ENCODE measurements at places on chromosomes 2 and 18.

GRCh38 chr18:51051105-51051712 is 21.2 kb downstream of the SMAD4 start:
- DNase-seq = no peak

DNA sequence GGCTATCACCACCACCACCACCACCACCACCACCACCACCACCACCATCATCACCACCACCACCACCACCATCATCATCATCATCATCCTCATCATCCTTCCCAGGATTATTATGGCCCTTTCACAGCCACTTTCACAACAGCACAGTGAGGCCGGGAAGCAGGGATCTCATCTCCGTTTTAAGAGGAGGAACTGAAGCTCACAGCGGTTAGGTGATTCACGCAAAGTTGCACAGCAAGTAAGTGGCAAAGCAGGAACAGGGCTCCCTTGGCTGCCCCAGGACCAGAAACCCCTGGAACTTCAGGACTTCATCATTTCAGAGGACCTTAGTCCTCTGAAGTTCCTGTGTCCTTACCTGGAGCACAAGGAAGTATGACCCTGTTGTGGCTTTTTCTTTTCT is 26.8 kb downstream of the MRPL35 start:
- DNase-seq = no peak

DNA sequence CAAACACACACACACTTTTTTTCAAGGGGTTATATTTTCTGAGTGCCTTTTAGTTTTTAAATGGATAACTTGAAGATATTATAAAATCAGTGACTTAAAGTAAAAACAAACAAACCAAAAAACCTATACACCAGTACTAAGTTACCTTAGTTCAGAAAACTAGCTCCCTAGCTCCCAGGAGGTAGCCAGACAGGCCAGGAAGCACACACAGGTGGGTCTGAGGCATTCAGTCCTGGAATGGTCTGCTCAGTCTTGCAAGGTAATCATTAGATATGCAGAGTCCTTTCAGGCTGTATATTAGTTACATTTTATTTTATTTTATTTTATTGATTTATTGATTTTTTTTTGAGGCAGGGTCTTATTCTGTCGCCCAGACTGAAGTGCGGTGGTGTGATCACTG is 10.7 kb upstream of the DYNC2LI1 start:
- no peak for DNase-seq

- no peak for DNase-seq
These were observed 11.8 kb downstream of the PLEKHM3 start for GRCh38 chr2:208013285-208014178.

- DNase-seq = no peak
These were observed 74.9 kb upstream of the GPR45 start for GRCh38 chr2:105166688-105167087.

- no peak for DNase-seq
These were observed 4.6 kb downstream of the CD8A start for GRCh38 chr2:86786001-86786536.

- no peak for DNase-seq
These were observed 129.9 kb upstream of the HS6ST1 start for GRCh38 chr2:128448331-128449225.

- DNase-seq = peak; percentile 8
These were observed 15.4 kb upstream of the XDH start for GRCh38 chr2:31429759-31430438.

DNA sequence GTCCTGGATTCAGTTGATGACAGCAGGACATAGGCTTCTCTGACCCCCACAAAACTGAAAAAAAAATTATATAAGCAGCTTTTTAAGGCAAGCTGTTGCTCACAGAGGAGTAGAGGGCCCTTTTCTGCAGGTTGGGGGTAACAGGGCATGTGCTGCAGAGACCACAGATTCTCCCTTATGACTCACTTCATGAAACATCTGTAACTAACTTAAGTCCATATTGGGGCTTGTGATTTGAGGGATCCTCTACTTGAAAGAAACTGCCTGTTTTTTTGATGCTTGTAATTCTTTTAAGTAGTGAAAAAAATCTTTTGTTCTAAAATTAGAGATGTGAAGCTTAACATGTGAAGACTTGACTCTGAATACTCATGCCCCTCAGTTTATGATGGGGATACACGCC is 33.4 kb downstream of the XRCC5 start:
- no peak for DNase-seq

- DNase-seq = no peak
These were observed 863.7 kb downstream of the MBD2 start for GRCh38 chr18:53360501-53361443.

DNA sequence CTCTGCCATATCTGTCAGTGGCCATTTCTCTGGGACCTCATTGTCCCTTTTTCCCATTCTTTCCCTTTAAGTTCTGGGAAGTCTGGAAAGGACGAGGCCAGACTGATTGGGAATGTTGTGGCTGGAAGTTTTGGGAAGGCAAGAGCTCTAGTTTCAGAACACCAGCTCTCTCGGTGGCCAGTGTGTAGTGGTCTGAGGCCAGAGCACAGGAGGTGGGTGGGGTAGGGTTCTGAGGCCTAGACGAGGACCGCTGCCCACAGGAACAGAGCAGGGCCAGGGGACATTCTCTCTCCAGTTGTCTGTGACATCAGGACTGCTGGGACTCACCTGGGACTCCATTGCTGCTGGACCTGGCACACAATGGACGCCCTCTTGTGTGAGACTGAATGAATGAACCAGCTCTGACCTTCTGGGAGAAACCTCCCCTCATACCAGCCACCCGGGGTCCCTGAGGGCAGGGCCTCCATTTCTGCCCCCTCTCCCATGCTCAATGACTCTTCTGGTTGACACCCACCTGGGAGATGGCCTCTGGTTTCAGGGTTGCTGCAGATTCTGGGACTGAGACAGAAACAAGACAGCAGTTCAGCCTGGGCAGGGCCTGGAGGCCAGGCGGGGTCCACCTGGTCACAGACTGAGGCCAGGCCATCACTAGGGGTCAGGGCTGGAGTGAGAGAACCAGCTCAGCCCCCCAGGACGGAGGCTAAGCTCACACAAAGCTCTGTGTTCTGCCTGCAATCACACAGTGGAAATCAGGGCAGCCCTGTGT is 8.4 kb upstream of the NPPC start:
- no peak for DNase-seq

GRCh38 chr2:186879312-186879711 is 30.3 kb upstream of the ZSWIM2 start:
- no peak for DNase-seq

- no peak for DNase-seq
These were observed 16.7 kb upstream of the LAPTM4A start for GRCh38 chr2:20067992-20068584.

GRCh38 chr2:51120754-51121280 is 88.9 kb upstream of the NRXN1 start:
- DNase-seq = no peak

DNA sequence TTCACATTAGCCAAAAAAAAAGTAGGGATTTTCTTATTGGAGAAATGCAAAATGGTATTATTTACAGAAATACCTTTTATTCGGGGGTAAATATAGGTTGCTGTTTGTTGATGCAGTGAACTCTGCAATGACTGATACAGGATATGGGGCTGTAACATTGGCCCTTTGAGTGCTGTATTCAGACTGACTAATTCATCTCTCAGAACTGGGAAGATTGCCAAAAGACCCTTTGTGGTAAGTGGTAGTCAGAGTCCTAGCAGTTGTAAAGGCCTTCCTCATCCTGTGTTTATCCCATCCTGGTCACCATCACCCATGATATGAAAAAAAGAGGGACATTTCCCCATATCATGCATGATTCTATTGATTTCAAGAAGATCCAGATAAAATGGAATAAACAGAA is 14.0 kb upstream of the DCC start:
- no peak for DNase-seq

DNA sequence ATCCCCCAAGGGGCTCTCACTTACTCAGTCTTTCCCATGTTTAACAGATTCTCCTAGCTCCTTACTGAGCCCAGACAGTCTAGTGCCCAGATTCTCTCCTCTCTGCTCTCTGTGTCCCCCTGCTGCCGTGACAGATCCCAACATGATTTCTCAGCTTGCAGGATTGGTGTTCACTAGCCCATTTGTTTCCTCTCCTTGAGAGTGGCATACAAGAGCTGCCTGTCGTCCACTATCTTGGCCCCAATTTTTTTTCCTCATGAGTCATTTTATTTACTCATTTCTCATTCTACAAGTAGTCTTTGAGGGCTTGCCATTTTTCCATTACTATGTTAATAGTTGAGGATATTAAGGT is 199.9 kb upstream of the FN1 start:
- DNase-seq = no peak

- DNase-seq = no peak
These were observed 102.0 kb downstream of the DCDC2C start for GRCh38 chr2:3805201-3805939.

DNA sequence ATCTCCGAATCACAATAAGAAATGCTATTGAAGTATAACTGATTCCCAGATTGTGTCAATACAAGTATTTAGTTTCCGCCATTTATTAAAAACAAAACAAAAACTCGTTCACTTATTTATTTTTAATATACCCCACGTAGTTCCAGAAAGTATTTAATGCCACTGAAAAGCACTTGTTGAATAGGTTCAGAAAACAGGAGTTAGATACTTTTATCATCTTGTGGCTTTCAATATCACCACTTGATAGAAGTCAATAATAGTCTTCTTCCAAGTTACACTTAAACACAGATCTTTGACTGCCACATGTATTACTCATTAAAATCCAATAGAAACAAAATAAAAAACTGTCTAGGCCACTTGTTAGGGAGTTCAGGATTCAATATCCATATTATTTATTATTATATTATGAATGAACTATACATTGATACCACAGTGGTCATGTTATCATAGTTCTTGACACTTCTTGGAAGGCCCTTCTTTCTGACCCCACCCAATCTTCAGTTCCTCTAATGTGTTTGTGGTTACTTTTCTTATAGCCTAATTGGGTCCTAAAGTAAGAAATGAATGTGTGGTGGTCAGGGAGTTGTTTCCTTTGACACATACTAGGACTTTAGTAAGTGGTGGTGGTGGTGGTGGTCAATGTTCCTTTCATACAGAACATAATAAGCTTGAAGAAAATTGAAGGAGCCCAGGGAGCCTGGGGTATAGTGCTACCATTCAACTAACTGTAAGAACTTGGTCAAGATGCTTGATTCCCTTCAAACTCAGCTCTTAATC is 221.3 kb upstream of the ITGA4 start:
- DNase-seq = no peak

DNA sequence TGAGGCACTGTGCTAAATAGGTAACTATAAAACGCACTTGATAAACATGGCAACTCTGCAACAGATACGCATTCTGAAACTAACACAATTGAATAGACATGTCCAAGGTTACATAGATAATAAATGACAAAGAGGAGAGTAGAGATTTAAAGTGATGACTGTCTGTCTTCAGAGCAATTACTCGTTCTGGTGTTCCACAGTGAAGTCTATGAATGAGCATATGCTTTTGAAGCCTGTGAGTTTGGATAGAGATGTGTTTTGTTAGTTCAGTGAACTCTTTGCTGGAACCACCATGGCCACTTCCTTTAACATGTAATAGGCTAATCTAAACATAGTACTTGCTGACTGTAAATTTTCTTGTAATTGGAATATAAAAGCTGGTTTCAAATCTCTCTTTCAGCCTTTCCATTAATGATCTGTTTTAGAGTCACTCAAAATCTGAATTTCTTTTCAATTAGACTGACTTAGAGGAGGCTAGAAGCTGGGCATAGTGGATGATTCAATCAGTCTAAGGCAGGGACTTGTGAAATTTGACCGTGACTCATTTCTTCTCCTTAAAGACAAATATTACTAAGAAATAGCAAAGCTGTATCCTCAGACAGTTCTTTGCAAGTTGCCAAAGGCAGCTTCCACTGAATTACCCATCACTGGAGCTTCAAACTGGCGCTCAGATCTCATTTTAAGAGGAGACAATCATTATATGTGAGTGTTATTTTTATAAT is 1130.1 kb upstream of the CELF4 start:
- no peak for DNase-seq

DNA sequence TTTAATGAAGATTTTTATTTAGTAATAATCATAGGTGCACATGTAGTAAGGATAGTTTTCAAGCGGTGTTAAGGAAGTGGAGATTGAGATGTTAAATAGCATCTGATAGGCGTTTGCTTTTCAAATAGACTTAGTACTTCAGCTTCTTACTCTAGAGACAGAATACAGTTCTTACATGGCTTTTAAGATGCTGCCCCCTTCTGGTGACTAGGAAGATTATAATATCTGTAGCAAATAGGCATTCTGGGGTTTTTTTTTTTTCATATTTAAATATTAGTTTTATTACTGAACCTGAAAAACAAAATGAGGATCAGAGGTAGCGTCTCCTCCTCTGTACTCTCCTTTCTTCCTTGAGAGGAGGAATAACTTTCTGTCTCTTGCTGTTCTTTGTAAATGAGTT is 100.2 kb downstream of the AGAP1 start:
- DNase-seq = no peak

DNA sequence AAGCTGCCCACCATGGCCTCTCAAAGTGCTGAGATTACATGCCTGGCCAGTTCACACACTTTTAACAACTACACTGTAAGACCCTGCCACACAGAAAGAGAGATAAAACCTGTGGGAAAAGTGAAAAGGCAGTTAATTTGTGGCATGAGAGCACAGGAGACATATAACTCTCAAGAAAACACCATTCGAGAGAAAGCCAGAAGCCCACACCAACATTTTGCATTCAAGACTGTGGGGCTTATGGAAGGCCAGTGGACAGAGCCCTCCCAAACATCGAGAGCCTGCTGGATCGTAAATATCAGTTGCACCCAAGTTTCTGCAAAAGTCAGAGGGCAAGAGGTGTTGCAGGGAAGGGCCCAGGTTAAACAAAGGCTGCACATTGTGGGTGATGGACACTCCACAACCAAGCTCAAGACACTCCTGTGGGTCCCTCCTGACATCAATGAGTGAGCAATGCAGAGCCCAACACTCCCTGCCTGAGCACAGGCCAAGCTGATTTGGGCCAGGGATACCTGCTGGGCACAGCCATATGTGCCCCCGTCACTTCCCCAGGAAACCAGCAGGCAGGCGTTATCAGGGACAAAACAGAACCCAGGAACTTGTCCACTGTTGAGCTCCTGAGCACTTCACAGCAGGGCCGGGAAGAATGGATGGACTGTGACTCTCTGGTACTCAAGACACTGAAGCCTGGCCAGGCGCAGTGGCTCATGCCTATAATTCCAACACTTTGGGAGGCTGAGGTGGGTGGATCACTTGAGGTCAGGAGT is 114.4 kb downstream of the ZFP36L2 start:
- DNase-seq = no peak

DNA sequence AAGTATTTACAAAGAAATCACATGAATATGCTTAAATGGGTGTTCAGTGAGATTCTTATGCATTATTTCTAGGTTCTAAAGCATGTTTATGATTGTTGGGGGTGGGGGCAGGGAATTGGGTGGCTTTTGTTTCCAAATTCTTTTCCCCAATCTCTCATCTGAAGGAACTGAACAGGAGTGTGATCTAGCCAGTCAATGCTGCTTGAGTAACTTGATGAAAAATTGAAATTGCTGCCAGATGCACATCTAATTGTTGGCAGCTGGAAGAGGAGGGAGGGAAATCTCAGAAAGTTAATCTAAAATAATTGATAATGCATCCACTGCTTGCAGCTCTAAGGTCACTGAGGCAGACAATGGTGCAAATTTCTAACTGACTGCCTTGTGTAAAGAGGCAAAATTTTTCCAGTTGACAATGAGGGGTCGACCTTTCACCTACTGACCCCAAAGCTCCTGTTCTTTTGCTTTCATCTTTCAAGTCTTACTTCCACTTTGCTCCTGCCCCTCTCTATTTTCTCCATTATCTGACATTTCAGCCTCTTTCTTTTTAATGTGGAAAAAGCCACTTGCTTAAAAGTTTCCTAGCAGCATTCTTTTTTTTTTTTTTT is 53.3 kb downstream of the IRS1 start:
- no peak for DNase-seq
